ENCODE measurements at places on chromosomes 16 and 17. TPM values are rescaled to one million over a fixed set of nuclear protein-coding genes. Genes with fewer than 3 reads are reported as not detected.

GRCh38 chr17:58703137-58703915 lies 10.9 kb downstream of the RAD51C start:
- DNase-seq, result no peak

- no peak for DNase-seq
Measured at GRCh38 chr17:61732169-61732568, 131.2 kb downstream of the BRIP1 start.

DNA sequence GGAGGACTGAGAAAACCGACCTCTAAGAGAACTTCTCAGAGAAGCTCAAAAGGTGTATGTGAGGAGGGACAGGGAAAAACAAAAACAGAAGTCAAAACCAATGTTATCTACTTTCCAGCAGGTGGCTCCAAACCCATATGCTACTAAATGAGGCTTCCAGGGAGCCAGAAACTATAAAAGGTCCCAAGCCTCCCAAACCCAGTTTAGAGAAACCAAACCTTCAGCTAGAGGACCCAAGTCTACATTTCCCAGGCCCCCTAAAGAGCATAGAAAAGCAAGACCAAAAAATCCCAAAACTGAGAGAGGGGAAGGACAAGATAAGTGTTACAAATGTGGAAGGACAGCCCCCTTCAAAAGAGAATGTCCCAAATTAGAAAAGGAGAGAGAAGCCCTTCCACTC lies 3.7 kb downstream of the HPR start:
- DNase-seq, result no peak

APOBR gene
- total RNA-seq, result 8.0 TPM

DNA sequence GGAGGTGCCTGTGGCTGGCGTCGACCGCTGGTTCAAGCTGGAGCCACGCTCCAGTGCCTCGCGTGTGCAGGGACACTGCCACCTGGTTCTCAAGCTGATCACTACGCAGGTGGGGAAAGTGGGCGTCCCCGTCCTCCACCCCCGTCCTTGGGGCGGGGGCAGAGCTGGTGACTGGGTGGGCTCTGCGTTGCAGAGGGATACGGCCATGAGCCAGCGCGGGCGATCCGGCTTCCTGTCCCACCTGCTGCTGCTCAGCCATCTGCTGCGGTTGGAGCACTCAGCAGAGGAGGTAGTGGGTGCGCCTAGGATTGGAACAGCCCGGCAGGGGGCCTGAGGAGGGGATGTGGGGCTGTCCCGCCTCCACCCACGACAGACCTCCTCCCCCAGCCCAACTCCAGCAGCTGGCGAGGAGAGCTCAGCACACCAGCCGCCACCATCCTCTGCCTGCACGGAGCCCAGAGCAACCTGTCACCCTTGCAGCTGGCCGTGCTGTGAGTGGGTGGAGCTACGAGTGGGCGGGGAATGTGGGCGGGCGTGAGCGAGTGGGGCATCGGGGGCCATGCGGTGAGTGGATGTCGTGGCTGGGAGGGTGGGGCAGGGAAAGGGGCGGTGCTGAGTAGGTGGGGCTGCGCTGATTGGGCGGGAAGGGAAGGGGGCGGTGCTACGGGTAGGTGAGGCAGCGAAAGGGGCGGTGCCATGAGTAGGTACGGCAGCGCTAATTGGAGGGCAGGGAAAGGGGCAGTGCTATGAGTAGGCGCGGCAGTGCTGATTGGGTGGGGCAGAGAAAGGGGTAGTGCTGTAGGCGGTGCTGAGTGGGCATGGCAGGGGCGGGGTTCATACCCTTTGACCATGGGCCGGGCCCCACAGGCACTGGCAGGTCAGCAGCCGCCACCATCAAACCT lies 8.9 kb downstream of the TSR3 start:
- peak; percentile 94 for DNase-seq
